ENCODE measurements at places on chromosomes 16 and 17. TPM values are rescaled to one million over a fixed set of nuclear protein-coding genes. Genes with fewer than 3 reads are reported as not detected.
A peak's percentile ranks its signal among the peaks of the same experiment; 100 is the strongest.

DNA sequence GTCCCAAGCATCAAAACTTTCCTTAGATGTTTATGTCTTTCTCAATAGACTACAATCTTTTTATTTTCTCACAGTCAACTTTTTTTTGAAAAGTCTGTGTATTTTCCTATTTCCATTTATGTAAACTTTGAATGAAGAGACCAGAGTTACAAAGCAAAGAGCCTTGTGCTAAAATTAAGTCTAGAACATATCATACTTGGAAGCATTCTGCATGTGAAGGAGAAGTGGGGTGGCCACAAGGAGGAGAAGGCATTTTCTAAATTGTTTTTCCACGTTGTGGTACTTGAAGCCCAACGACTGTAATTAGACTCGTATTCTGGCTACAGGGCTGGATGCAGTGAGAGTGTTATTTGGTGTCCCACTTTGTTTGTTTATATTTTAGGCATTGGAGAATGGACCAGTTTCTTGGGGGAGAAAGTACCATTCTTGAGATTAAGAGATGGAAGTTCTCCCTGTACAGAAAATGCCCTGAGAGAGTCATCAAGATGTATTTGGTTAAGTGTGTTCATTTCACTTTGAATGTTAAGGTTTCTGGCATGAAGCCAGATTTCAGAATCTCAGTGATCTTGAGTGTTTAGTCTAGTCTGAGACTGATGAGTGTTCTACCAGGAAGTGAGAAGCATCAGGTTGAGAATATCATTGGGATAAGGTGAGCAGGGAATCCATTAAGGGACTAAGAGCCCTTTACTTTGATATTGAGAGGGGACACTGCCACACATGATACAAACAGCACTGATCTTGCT is 71.6 kb downstream of the MAP2K6 start:
- no peak overlapping the region for H3K4me3 ChIP-seq
- H3K4me1 ChIP-seq, result no peaks in the 10 kb centered on the region
- peak; percentile 10 for DNase-seq

Gene C16orf54
- total RNA-seq, result not detected

DNA sequence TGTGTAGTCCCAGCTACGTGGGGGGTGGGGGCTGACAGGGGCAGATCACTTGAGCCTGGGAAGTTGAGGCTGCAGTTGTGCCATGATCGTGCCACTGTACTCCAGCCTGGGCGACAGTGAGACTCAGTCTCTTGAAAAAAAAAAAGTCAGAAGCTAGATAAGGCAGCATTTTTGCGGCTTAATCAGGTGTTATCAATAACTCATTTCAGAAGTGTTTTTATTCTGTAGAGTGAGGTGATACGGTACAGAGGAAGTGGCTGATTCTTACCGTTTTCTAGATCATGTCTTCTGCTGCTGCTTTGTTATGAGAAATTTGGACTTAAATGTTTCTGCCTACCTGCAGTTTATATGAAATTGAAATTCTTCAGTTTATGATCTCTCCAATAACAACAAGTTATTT is 18.6 kb downstream of the ZC3H18 start:
- H3K4me3 ChIP-seq, result no peak overlapping the region
- H3K4me1 ChIP-seq, result no peaks in the 10 kb centered on the region
- peaks cover 23% of the 10 kb centered on the region for H3K36me3 ChIP-seq

DNA sequence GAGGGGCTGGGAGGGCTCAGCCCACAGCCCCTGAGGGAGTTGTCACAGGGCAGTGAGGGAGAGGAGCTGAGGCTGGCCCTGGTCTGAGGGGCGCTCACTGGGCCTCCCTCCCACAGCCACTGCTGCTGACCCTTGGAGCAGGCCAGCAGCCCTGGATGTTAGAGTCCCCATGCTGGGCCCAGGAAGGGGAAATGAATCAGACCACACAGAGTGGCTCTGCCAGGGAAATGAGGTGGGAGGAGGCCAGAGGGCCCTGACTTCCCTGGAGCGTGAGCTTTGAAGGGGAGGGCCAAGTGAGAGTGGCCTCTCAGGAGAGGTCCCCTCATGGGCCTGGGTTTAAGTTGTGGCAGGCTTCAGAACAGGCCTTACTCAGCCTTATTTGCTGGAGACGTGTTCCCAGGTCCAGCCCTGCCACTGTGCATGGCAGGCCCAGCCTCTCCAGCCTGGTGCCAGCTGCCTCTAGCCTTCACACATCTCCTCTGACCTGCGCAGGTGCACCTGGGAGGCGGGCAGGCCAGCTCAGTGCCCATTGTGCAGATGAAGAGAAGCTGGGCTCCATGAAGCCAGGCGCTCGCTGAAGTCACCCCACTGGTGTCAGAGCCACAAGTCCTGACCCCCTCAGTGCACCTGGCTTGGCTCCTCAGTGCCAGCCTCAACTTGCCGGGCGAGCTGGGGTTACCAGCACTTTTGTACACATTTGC is 15.4 kb downstream of the GPT2 start:
- no peak overlapping the region for H3K4me3 ChIP-seq
- H3K27me3 ChIP-seq, result no peaks in the 10 kb centered on the region
- H3K27ac ChIP-seq, result no peak overlapping the region
- no peaks in the 10 kb centered on the region for H3K36me3 ChIP-seq
- no peak for DNase-seq

Gene MPHOSPH6
- total RNA-seq, result 32.0 TPM

DNA sequence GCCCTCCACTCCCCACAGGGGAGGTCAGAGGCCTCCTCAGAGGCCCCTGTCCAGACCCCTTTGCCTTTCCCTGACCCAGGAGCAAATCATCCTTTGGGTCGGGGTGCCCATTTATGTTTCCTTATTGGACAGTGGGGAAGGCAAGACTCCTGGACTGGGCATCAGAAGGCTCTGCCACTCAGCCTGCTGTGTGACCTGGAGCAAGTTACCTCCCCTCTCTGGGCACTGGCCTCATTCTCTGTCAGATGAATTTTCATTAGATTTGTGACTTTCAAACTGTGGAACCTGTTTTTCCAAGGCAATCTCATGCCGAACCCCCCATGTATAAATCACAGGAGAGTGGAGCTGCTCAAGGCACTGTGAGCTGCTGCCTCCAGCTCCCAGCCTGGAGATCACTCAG is 47.0 kb upstream of the TOB1 start:
- no peak overlapping the region for H3K4me3 ChIP-seq
- H3K4me1 ChIP-seq, result no peaks in the 10 kb centered on the region
- no peaks in the 10 kb centered on the region for H3K36me3 ChIP-seq
- peaks cover 3% of the 10 kb centered on the region for H3K27me3 ChIP-seq
- no peak for DNase-seq
- H3K27ac ChIP-seq, result no peak overlapping the region

GRCh38 chr17:4790705-4791088 is 1.9 kb downstream of the GLTPD2 start:
- H3K27ac ChIP-seq, result no peak overlapping the region
- H3K27me3 ChIP-seq, result no peaks in the 10 kb centered on the region
- H3K4me3 ChIP-seq, result peak overlapping the region; percentile 65
- no peaks in the 10 kb centered on the region for H3K36me3 ChIP-seq
- no peak for DNase-seq

GRCh38 chr17:78979780-78980623 is at the start of gene LGALS3BP:
Gene LGALS3BP, minus strand, starts transcription at chr17:78979923. Its CDS starts 2,732 bp downstream, at chr17:78977191.
- no peaks in the 10 kb centered on the region for H3K36me3 ChIP-seq
- no peaks in the 10 kb centered on the region for H3K27me3 ChIP-seq
- DNase-seq, result no peak
- H3K27ac ChIP-seq, result no peak within 1 kb of the TSS
- H3K4me3 ChIP-seq, result no peak within 1 kb of the TSS

DNA sequence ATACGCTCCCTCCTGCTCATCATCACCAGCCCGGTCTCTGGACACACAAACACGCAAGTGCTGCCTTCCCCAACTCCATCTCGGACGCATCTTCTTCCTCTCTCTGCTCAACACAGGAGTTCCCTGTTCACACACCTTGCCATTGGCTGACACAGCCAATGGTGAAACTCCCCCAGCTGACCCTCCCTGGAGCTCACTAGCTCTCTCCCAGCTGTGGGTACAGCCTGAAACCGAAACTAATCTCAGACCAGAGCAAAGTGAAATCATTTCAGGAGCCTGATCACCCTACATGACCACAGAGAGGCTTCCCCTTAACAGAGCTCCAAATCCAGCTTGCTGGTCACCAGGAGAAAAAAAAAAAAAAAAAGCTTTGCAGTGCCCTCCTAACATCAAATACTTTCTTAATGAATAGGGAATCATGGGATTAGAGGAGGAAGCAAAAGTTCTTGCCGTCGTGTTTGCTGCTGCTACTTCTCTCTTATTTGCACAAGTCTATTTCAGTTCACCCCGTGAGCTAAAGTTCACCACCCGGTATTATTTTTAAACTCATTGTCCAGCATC is 8.3 kb downstream of the CUEDC1 start:
- no peaks in the 10 kb centered on the region for H3K27me3 ChIP-seq
- H3K36me3 ChIP-seq, result no peaks in the 10 kb centered on the region
- peaks cover 37% of the 10 kb centered on the region for H3K4me1 ChIP-seq
- H3K27ac ChIP-seq, result no peak overlapping the region

DNA sequence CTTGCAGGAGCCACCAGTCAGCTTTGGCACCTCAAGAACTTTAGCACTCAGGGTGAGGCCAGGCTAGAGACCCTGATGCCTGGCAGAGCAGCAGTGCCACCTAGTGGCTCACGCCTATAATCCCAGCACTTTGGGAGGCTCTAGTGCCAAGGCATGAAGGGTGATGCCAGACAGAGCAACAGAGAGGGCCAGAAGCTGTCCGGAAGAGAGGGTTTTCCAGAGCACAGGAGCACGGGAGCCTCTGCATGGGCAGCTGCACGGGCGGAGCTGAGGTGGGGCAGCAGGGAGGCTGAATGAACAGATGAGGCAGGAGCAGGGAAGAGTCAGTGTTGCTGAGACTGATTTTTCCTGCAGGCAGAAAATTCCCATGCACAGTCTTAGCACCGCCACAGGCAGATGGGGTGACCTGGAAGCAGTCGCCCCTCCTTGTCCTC is 38.9 kb downstream of the MYH3 start:
- no peak overlapping the region for H3K4me3 ChIP-seq
- H3K4me1 ChIP-seq, result no peaks in the 10 kb centered on the region
- no peaks in the 10 kb centered on the region for H3K36me3 ChIP-seq
- H3K27me3 ChIP-seq, result no peaks in the 10 kb centered on the region
- peak; percentile 46 for DNase-seq

Gene WNT3
- 2.0 TPM for total RNA-seq

DNA sequence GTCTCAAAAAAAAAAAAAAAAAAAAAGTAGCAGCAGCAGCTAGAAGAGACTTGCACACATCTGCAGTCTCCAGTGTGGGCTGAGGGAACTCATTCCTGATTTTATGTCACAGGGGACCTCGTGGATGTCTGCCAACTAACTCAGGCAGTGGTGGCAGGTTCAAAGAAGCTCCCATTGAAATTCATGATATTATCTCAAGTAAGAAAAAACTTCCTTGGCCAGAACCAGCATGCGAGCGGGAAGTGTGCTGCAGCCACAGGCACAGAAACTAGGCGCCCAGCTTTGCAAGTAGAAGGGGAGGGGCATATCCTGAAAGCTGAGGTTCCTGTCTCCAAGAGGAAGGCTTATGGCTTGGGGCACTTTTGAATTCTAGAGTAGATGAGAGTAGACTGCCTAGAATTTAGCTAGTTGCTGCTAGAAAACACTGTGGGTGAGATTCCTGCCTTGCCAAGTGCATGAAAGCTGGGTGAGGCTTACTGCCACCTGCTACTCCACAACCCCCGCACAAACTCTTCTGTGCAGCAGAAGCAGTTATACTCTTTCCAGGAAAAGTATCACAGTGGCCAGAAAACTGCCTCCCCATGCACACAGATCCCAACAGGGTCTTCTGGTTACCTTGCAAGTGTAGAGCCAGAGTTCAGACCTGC is 603.8 kb upstream of the CA10 start:
- no peak for DNase-seq
- H3K36me3 ChIP-seq, result no peaks in the 10 kb centered on the region
- H3K4me3 ChIP-seq, result no peak overlapping the region

- no peaks in the 10 kb centered on the region for H3K27me3 ChIP-seq
- DNase-seq, result no peak
- peaks cover 19% of the 10 kb centered on the region for H3K4me1 ChIP-seq
Observed at GRCh38 chr16:1772362-1772907, at the start of gene EME2. Gene EME2, plus strand, starts transcription at chr16:1772810. Its CDS starts 418 bp downstream, at chr16:1773228.

GRCh38 chr17:57327176-57327970 is 71.0 kb downstream of the MSI2 start:
- H3K27me3 ChIP-seq, result no peaks in the 10 kb centered on the region
- H3K36me3 ChIP-seq, result no peaks in the 10 kb centered on the region
- DNase-seq, result no peak
- H3K27ac ChIP-seq, result no peak overlapping the region

GRCh38 chr16:85072076-85072860 is 40.0 kb downstream of the CIBAR2 start:
- no peaks in the 10 kb centered on the region for H3K27me3 ChIP-seq
- no peak for DNase-seq
- H3K4me1 ChIP-seq, result no peaks in the 10 kb centered on the region
- no peak overlapping the region for H3K27ac ChIP-seq
- H3K4me3 ChIP-seq, result no peak overlapping the region

- peaks cover 3% of the 10 kb centered on the region for H3K27me3 ChIP-seq
- H3K36me3 ChIP-seq, result no peaks in the 10 kb centered on the region
- no peak overlapping the region for H3K27ac ChIP-seq
- H3K4me1 ChIP-seq, result no peaks in the 10 kb centered on the region
Observed at GRCh38 chr16:21263640-21264570, 14.2 kb downstream of the CRYM start.

DNA sequence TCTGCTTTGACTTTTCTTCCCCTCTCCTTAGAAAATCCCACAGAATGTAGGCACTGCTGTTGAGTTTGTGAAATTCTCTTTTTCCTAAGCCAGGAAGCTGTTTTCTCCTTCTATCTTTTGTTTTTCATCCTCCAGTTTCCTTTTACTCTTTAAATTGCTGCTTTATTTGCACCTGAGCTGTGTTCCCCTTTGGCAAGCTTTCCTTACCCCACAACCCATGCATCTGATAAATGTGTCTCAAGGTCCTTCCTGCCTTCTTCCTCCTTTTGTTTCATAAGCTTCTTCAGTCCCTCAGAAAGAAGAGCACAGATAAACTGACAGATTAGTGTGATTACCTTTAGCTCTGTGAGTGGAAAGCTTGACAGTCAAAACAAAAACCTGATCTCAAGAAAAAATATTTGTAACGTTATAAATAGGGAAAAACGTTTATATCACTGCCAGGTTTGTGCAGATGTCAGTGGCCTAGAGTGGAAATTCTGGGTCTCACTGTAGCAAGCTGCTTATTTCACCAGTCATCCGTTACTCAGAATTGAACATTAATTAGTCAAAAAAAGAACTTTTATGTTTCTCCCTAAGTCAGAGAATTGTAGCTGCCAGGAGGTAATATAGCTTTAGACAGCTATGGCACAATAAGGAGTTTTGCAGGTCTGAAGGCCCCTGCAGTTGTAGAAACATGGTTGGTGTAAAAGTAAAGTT is 23.6 kb downstream of the GSDMB start:
- H3K27ac ChIP-seq, result no peak overlapping the region
- H3K27me3 ChIP-seq, result peaks cover 2% of the 10 kb centered on the region
- peak; percentile 2 for DNase-seq

Gene CSH1
- total RNA-seq, result not detected

Measured in endothelial cell of umbilical vein (primary cell).